ENCODE measurements at places on chromosomes 6 and 20.

- no peak for DNase-seq
These were observed 461.1 kb downstream of the MMUT start for GRCh38 chr6:49001856-49002541.

GRCh38 chr6:1082285-1082935 lies 229.5 kb upstream of the FOXQ1 start:
- no peak for DNase-seq

GRCh38 chr6:7048894-7049293 lies 58.9 kb upstream of the RREB1 start:
- no peak for DNase-seq

- DNase-seq = no peak
These were observed 228.0 kb upstream of the FAM83B start for GRCh38 chr6:54618572-54618971.

DNA sequence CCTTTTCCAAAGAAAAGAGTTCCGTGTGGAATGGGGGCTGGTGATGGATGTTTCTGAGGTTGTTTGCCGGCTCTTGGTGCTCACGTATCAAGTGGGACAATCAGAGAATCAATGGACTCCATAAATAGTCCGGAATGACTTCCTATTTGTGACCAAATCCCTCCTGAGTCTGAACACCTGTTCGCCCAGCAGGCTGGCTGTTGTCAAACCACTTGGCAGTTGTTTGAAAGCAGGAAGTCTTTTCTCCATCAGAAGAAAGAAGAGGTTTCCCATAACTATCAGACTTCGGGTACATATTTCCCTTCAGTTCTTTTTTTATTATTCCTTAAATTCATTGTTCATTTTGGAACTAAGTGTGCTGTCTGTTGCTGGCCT lies 154.7 kb upstream of the RIN2 start:
- DNase-seq = no peak

GRCh38 chr6:95413789-95414188 lies 163.5 kb upstream of the MANEA start:
- DNase-seq = no peak

DNA sequence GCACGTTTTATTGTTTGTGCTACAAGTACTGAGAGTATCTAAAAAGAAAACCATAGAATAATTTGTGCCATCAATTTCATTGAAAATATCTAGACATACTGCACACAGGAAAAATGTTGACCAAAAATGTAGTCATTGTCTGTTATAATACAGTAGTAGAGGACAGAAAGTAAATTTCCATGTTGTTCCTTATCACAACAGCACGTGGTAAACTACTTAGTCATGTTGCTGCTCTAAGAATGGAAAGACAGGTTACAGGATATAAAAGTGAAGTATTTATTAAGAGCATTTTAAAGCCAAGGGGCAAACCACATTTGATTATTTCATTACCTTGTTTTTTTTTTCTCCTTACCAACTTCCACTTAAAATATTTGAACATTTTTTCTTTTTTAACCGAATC lies 89.0 kb upstream of the CEP85L start:
- DNase-seq = no peak

GRCh38 chr20:46362921-46363867 lies 43.2 kb downstream of the ELMO2 start:
- no peak for DNase-seq

All from tibial artery (tissue), 4 donors.